Mesenteric fat pad (tissue), 1 donor: ENCODE measurements at places on chromosomes 1 and 21. TPM values are rescaled to one million over a fixed set of nuclear protein-coding genes. Genes with fewer than 3 reads are reported as not detected.

The DNM3 gene
- 5.1 TPM for total RNA-seq

- no peak for DNase-seq
These were observed 25.2 kb downstream of the TP73 start for GRCh38 chr1:3677484-3677883.

GRCh38 chr1:162571696-162572095 lies 10.2 kb downstream of the UAP1 start:
- DNase-seq, result no peak

The VWA5B1 gene
- not detected for total RNA-seq

The EDEM3 gene
- 39.7 TPM for total RNA-seq

DNA sequence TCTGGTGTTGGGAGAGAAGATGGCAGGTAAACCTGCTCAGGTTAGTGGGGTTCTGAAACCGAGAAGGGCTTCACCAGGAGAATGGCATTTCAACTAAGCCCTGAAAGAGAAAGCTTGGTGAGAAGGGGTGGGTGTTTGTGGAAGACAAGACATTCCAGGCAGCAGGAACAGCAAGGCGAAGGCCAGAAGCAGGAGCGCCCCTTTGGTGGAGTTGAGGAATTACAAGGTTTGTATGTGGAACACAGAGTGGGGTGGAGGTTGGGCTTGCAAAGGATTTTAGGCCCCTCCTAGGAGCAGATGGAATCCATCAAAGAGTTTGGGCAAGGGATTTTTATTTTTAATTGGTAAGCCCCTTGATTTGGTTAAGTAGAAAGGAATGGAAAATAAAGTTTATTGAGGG lies 24.8 kb upstream of the ELOA start:
- no peak for DNase-seq

The ACBD3 gene
- total RNA-seq, result 46.7 TPM

The HCRTR1 gene
- 0.39 TPM for total RNA-seq

The AKR1A1 gene
- total RNA-seq, result 132 TPM

DNA sequence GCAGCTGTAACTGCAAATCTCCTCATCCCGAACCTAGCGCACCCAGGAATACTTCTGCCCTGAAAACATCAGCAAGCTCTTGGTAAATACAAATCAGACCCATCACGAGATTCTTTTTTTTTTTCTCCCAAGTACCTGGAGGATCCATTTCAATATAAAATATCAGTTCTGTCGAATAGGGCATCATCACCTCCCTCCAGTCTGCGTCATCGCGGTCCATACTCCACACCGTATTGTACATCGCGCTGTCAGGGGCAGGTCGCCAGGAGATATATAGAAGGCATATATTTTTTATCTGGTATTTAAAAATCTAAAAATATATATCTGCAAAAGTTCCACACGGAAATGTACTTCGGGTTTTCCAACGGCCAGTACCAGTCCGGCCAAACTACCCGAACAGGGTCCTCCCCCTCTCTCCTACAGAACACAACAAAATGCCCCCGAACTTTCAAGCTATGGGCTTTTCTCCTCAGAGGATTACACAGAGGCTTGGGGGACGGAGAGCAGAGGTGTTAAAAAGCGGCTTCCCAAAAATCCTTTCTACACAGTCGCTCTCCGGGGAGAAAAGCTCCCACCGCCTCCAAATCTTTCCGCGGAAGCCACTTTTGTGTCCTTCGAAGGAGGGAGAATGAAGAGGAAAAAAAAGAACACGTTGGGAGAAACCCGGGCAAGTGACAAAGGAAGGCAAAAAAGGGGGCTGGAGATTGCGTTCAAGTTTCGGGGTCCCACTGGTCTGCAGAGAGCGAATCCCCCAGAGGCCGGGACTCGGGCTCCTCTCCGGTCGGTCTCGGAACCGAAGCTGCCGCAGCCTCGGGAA lies 509 bp downstream of the PIK3R3 start:
- no peak for DNase-seq

The MTARC2 gene
- total RNA-seq, result 45.2 TPM
